ENCODE measurements at places on chromosomes 2 and 18.

GRCh38 chr2:100260712-100261620 lies 61.3 kb downstream of the LONRF2 start:
- peak; percentile 34 for DNase-seq

- no peak for DNase-seq
Measured at GRCh38 chr2:69021727-69022126, 8.7 kb downstream of the ANTXR1 start.

GRCh38 chr2:184004948-184005672 lies 593.2 kb upstream of the ZNF804A start:
- no peak for DNase-seq

- DNase-seq, result no peak
Measured at GRCh38 chr2:18980786-18981430, 377.5 kb downstream of the OSR1 start.

DNA sequence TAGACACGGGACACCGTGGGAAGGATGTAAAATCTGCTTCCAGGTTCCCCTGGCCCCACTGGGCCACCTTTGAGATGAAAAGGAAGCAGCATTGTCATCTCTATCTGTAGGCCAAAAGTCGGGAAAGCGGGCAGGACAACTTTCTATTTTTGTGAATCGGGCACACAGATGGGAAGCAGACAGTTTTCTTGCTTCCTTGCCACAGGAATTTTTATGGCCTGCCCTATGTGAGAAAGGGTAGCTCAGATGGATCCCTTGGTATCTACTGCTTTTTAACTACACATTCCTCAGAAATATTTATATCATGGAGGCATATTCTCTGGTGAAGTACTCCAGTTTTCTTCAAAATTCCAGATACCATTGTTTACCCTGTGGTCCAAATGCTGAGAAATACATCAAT lies 735.5 kb downstream of the CBLN2 start:
- DNase-seq, result no peak

Data from activated T-cell treated with anti-CD3 and anti-CD28 coated beads, Interleukin-2, amount 50 U/mL, for 48 hours (primary cell).